ENCODE measurements at places on chromosomes 7 and 10. TPM values are rescaled to one million over a fixed set of nuclear protein-coding genes. Genes with fewer than 3 reads are reported as not detected.

DNA sequence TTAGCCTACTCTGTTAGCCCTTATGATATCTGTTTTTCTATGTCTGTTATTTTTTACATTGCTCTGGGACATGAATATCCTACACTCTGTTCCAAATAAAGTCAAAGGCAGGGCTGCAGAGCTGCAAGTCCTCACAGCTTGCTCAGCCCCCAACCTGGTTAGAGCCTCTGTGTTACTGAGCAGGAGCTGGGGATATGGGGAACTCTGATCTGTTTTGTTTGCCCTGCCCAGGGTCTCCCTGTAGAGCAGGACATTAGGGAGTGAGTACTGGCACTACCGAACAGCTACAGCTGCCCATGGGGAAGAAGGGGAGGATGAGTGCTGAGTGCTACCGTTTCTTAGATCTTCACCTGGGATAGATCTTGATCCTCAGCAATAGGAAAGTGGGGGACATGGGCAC, 32.8 kb upstream of the FGL2 start:
- no peaks in the 10 kb centered on the region for H3K4me1 ChIP-seq
- peaks cover 10% of the 10 kb centered on the region for H3K36me3 ChIP-seq
- H3K4me3 ChIP-seq = no peak overlapping the region
- no peaks in the 10 kb centered on the region for H3K27me3 ChIP-seq

The SUN3 gene
- total RNA-seq = not detected

- H3K27ac ChIP-seq = peak overlapping the region; percentile 96
- no peak for DNase-seq
- peaks cover 58% of the 10 kb centered on the region for H3K4me1 ChIP-seq
- peaks cover 9% of the 10 kb centered on the region for H3K36me3 ChIP-seq
- H3K4me3 ChIP-seq = peak overlapping the region; percentile 88
- no peaks in the 10 kb centered on the region for H3K27me3 ChIP-seq
Observed at GRCh38 chr10:102115775-102116174, 4.4 kb downstream of the LDB1 start.

DNA sequence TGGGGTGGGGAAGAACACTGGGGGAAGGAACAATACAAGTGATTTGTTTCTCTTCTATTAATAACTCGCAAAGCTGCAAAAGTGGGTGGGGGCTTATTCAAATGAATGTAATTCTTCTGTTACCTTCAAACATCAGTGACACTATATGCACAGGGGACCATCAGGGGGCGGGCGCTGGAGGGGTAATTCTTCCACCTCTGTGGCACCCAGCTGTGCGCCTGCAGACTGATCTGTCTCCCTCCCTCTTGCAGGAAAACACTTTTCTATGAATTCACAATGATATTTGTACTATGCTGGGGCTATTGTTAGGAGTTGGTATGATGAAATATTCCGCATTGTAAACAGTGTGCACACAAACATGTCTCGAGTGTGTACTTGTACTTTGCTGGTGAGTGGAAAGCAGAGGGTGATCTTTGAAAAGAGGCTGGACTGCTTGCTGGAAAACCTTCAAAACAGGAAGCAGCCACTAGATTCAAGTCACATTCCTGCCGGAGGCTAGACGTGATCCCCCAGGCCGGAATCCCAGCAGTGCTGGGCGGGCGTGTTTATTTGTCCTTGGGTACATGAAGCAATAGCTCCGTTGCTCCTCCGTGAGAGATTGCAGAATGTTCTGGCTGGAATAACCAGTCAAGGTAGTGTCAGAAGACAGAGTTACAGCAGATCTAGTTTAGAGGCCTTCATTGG, 15.8 kb upstream of the BNIP3 start:
- no peak overlapping the region for H3K4me3 ChIP-seq
- no peak overlapping the region for H3K27ac ChIP-seq
- no peak for DNase-seq
- peaks cover 2% of the 10 kb centered on the region for H3K4me1 ChIP-seq

- H3K27me3 ChIP-seq = peaks cover 3% of the 10 kb centered on the region
- peaks cover 12% of the 10 kb centered on the region for H3K4me1 ChIP-seq
- no peak overlapping the region for H3K27ac ChIP-seq
- DNase-seq = no peak
- no peaks in the 10 kb centered on the region for H3K36me3 ChIP-seq
Observed at GRCh38 chr10:31980471-31980870, 51.8 kb upstream of the ARHGAP12 start.

DNA sequence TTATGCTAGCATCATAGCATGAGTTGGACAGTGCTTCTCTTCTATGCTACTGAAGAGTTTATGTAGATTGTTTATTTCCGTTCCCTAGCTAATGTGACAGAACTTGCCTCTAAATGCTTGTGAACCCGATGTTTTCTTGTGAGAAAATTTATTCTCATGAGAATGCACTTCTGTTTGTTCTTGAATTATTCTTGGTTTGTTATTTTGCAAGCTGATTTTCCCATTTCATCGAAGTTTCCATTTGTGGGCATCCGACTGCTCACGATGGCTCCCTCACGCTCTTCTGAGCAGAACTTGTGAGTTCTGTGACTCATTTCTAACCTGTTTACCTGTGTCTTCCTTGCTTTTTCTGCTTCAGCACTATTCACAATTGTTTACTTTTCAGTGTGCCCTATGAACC, 59.9 kb downstream of the WDFY4 start:
- H3K27me3 ChIP-seq = peaks cover 1% of the 10 kb centered on the region
- no peak overlapping the region for H3K27ac ChIP-seq
- H3K4me1 ChIP-seq = no peaks in the 10 kb centered on the region

Data from activated CD4-positive, alpha-beta memory T cell treated with anti-CD3 and anti-CD28 coated beads for 36 hours (primary cell).